ENCODE measurements at places on chromosomes 5 and 9. TPM values are rescaled to one million over a fixed set of nuclear protein-coding genes. Genes with fewer than 3 reads are reported as not detected.

SH3TC2 gene
- 0.26 TPM for total RNA-seq

GFI1B gene
- not detected for total RNA-seq

DNA sequence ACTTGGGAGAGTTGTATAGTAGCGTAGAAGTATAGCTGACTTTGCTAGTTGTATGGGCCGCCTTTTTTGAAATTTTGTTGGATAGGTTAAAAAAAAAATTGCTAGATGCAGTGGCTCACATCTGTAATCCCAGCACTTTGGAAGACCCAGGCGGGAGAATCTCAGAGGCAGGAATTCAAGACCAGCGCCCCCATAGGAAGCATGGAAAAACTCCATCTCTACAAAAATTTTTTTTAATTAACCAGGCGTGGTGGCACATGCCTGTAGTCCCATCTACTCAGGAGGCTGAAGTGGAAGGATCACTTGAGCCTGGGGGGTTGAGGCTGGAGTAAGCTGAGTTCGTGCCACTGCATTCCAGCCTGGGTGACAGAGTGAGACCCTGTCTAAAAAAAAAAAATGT is 59.2 kb downstream of the SMC5 start:
- H3K27ac ChIP-seq, result no peak overlapping the region
- H3K4me1 ChIP-seq, result no peaks in the 10 kb centered on the region
- H3K36me3 ChIP-seq, result peaks cover 1% of the 10 kb centered on the region

GRCh38 chr5:138455232-138455930 is 9.9 kb upstream of the EGR1 start:
- no peaks in the 10 kb centered on the region for H3K36me3 ChIP-seq
- H3K27ac ChIP-seq, result no peak overlapping the region
- no peak overlapping the region for H3K4me3 ChIP-seq
- H3K4me1 ChIP-seq, result no peaks in the 10 kb centered on the region
- no peaks in the 10 kb centered on the region for H3K27me3 ChIP-seq

DNA sequence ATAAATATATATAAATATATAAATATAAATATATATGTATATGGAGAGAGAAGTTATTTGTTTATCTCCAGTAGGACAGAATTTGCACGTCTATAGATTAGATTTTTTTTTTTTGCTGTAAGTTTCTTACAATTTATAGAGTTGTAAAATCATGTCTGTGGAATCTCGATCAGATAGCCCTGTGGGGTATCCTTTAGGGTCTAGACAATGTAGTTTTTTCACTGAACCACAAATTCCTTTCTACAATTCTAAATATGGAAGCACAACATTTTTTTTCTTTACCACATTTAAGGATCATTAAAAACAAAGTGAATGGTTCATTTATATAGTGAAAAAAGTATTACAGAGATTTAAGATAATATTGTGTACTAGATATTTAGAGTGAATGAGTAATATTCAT is 384.2 kb upstream of the ZNF608 start:
- H3K27me3 ChIP-seq, result no peaks in the 10 kb centered on the region
- no peak for DNase-seq
- no peak overlapping the region for H3K4me3 ChIP-seq
- H3K36me3 ChIP-seq, result no peaks in the 10 kb centered on the region
- H3K27ac ChIP-seq, result no peak overlapping the region
- no peaks in the 10 kb centered on the region for H3K4me1 ChIP-seq

GRCh38 chr5:74132485-74132884 is 506.5 kb downstream of the ARHGEF28 start:
- no peaks in the 10 kb centered on the region for H3K36me3 ChIP-seq
- no peaks in the 10 kb centered on the region for H3K4me1 ChIP-seq
- DNase-seq, result no peak
- H3K4me3 ChIP-seq, result no peak overlapping the region

All from fibroblast of lung (primary cell).